Thoracic aorta (tissue), 2 donors: ENCODE measurements at places on chromosomes 6 and 20.
A peak's percentile ranks its signal among the peaks of the same experiment; 100 is the strongest.

DNA sequence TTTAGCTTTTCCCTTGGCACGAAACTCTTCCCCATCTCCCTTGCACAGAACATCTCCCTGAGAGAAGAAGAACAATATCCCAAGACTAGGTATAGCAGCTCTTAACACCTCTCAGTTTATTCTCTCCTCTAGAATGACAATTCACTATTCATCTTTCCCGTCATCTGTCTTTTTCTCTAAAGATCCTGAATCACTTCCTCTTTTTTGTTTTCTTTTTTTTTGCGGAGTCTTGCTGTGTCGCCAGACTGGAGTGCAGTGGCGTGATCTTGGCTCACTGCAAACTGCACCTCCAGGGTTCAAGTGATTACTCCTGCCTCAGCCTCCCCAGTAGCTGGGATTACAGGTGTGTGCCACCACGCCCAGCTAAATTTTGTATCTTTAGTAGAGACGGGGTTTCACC is 574.4 kb upstream of the MAP3K7 start:
- no peak for DNase-seq

- DNase-seq, result no peak
These were observed 216.1 kb downstream of the QKI start for GRCh38 chr6:163630572-163630971.

DNA sequence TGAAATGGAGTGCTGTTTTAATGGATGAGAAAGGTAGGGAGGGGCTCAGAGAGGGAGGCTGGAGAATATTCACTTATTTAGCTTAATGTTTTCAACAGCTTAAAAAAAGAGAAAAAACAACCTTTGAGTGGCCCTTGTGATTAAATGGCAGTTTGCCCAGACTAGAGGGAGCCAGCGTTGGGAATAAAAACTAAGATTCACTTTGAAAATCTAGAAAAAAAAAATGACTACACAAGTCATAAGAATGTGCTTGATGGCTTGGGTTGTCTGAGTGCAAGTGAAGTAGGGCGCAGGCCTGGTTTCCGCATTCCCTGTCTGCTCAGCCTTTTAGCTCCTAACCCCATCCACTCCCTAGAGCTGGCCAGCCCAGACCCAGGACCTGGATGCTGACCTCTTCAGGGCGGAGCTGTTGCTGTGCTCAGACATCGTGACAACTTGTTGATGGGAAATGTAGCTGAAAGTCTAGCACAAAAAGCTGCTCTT is 28.9 kb downstream of the UTRN start:
- peak; percentile 12 for DNase-seq

DNA sequence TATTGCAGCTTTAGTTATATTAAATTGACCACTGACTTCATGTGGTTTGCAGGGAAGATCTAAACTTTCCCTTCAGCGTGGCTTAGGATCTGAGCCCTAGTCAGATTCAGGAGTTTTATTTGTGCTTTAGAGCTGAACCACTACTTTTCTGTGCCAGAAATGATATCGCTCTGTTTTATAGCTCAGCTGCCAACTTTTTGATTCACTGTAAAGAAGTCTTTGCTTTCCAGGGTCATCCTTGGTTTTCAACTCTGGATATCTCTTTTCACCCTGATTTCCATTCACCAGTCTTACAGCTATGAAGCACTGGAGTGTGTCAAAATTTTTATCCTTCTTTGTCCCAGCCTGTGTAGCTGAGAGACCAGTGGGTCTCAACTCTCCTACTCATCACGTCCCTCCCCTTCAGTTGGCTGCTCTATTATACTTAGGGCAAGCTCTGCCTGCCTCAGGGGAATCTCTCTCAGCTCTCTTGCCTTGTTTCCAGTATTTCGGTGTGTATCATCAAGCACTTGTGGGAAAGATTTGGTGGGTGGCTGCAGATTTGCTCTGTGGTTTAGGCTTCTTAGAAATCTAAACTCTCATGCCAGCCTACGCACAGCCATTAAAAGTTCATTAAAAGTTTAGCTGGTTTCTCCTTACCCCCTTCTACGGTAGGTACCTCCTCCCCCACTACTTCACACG is 425.5 kb downstream of the TENT5A start:
- no peak for DNase-seq

GRCh38 chr6:105641504-105641903 is 238.6 kb upstream of the PREP start:
- no peak for DNase-seq

- DNase-seq, result no peak
These were observed 33.2 kb upstream of the PNISR start for GRCh38 chr6:99458319-99458718.

DNA sequence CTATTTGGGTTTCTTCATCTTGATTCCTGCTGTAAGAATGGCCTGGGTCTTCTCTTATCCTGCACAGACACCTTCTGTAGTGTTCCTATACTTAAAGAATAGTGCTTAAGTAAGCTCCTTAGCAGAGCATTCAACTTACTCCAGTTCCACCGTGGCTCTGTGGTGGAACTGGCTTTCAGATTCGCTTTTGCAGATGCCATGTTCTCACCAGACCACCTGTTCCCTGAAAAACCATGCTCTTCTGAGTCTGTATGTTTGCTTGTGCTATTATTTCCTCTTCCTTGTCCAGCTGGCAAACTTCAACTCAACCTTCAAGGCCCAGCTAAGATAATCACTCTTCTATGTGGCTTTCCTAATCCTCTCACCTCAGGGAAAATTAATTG is 4.9 kb downstream of the ELMO2 start:
- DNase-seq, result no peak

- DNase-seq, result no peak
These were observed 16.8 kb downstream of the MRS2 start for GRCh38 chr6:24419526-24419925.

- DNase-seq, result no peak
These were observed 1286.0 kb upstream of the GJE1 start for GRCh38 chr6:140846503-140847261.

- DNase-seq, result no peak
These were observed 255.9 kb upstream of the SULF2 start for GRCh38 chr20:48041078-48041780.

DNA sequence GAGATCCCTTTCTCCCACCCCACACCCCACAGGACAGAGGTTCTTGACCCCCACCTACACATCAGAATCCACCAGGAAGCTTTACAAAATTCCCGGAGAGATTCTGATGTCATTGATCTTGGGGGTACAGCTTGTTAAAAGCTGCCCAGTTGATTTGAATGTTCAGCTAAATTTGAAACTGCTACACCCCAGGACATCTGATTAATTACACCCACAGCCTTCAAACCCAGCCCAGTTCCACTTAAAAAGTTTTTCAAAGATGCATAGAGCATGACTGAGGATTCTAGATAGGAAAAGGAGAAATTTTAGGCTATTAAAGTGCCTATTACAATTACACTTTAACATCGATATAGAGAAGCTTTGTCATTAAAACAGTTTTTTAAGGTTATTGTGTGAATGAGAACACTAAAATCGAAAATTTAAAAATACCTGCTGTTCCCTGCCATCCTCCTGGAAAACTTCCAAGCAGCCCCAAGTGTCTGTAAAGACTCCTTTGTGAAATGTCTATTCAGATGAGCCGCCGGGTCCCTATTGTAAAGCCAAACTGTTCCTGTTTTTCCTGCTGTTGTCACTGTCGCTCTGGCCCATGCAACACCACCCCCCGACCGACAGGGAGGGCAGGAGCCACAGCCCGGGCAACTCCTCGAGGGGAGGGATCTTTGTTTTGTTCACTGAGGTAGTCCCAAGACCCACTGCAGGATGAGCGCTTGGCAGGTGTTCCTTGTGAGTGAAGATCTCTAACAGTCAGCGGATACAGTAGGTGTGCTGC is 132.5 kb upstream of the PHACTR3 start:
- no peak for DNase-seq

- DNase-seq, result no peak
These were observed 35.1 kb upstream of the RFPL4B start for GRCh38 chr6:112311950-112312547.

DNA sequence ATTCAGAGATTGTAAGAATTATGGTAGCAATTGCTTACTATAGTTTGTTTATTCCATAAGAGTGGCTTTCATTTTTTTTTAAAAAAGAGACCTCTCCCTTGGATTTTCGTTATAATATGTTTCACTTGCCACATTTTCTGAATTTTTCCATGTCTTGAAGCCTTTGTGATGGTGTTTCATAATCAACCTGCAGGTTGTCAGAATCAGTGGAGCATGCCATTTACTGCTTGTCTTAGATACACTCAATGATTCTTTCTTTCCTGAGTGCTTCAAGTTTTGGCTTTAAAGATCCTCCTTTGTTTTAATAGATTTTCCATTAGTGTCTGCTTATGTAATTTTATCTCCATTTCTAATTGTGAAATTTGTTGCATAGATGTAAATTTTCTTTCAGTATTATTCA is 31.2 kb downstream of the KCNQ5 start:
- no peak for DNase-seq

GRCh38 chr6:137213813-137214212 is 5.4 kb downstream of the IFNGR1 start:
- DNase-seq, result no peak

DNA sequence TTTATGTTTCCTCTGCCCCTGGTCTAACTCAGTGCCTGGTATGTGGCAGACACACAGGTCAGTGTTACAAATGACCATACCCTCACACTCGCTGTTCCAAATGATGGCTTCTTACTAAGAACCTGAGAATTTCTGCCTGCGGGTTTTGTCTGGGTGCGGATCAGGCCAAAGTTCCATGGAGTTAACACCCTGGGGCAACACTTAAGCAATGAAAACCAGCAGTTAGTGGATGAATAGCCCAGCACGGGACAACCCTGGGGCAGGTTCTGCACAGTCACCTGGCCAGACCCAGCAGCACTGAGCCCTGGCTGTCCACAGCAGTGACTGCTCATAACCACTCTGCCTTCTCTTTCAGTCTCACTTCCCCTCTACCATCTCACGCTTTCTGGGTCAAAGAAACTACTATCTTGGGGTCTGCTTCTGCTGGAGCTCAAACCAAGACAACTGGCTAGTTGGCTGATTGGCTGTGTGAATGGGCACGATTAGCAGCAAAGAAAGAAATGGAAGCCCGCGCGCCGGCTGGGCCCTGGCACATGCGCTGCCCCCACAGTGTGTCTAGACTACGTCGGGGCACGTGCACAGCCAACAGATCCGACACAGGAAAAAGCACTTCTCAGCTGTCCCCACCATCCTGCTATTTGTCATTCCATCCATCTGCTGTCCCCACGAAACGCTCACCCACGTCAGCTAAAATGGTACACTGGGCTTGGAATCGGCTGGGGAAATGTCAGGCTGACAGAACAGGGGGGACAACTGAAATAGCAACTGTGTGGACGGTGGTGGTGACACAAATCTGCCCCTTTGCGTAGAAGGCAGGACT is 36.6 kb downstream of the MGME1 start:
- no peak for DNase-seq

- no peak for DNase-seq
These were observed 671.7 kb upstream of the NRSN1 start for GRCh38 chr6:23454080-23454976.

GRCh38 chr20:44536175-44536574 is 14.3 kb upstream of the SERINC3 start:
- DNase-seq, result no peak

DNA sequence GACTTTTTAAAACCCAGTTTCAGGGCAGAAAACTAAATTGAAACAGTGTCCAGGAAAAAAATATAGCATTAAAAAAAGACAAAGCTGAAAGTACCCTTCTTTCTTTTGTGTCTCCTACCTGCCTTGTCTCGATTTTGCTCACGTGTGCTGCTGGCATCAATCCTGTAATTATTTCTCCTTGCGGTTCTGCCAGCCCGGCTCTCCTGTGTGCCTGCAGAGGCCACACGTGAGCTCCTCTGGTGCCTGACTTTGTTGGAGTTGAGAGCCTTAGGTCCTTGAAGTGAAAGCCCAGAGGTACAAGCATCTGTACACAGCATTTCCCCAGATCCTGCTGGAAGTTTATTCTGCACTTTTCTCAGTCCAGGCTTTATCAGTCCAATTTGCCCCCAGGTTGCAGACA is 36.5 kb downstream of the GHRH start:
- no peak for DNase-seq

DNA sequence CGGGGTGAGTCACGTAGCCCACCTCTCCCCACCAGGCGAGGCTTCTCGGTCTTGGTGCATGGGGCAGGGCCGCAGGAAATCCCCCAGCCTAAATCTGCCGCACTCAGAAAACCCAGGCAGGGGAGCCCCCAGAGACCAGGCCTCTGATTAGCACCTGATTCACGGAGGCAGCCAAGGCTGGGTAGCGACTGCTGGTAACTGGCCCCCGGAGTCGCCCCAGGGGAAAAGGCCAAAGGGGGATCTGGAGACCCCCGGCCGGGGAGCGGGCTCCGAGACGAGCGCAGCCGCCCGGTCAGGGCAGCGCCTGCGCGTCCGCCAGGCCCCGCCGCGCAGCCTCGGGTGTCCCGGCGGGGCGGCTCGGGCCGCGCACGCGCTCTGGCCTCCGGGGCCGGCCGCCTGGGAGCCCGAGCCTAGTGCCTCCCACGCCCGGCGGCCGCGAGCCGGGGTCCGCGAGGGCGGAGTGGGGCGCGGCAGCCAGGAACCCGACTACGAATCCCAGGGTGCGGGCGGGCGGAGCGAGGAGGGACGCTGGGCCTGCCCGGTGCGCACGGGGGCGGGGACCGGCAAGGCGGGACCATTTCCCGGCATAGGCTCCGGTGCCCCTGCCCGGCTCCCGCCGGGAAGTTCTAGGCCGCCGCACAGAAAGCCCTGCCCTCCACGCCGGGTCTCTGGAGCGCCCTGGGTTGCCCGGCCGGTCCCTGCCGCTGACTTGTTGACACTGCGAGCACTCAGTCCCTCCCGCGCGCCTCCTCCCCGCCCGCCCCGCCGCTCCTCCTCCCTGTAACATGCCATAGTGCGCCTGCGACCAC is at the start of gene DUSP22:
Gene DUSP22 (plus strand): TSS at position 791 of the 809 bp plus-strand sequence. CDS start 53 bp downstream, outside the sequence.
- DNase-seq, result peak; percentile 78

DNA sequence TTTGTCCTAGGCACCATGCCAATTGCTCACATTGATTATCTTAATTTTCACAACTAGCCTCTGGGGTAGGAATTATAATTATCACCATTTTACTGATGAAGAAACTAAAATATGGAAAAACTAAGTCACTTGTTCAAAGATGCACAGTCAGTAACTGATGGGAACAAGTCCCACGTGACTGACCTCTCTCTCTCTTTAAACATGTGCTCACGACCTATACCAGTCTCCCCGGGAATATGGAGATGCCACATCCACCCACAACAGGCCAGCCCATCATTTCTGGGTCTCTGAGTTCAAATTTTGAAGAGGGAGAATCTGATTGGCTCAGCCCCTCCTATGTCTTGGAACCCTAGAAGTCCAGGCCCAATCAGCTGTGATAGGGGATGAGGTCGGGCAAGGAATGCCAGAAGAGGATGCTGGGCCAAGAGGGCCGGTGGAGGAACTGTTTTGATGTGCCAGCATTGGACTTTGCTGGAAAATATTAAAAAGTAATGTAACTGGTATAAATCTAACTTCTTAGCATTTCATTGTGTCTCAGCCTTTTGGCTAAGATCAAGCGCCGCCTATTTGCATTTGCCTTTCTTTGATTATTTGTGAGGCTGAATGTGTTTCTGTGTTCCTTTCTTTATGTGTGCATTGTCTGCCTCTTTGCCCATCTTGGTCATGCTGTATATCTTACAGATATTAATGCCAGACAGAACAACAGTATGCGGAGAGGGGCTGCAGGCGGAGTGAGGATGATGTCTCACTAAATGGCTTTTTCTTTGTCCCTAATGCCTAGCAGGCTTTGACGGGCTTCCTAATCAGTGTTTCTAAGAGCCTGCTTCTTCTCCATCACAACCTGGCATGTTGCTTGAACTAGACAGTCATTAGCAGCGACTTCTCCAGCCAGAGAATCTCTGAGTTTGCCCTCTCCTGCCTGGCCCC is 126.6 kb downstream of the VEGFA start:
- DNase-seq, result no peak
